CD4-positive, alpha-beta T cell treated with Interleukin-6 at 100 ng/mL for 8 hours (primary cell): ENCODE measurements at places on chromosomes 7 and 10.

GRCh38 chr10:63760034-63760707 is 239.0 kb downstream of the REEP3 start:
- DNase-seq: no peak

DNA sequence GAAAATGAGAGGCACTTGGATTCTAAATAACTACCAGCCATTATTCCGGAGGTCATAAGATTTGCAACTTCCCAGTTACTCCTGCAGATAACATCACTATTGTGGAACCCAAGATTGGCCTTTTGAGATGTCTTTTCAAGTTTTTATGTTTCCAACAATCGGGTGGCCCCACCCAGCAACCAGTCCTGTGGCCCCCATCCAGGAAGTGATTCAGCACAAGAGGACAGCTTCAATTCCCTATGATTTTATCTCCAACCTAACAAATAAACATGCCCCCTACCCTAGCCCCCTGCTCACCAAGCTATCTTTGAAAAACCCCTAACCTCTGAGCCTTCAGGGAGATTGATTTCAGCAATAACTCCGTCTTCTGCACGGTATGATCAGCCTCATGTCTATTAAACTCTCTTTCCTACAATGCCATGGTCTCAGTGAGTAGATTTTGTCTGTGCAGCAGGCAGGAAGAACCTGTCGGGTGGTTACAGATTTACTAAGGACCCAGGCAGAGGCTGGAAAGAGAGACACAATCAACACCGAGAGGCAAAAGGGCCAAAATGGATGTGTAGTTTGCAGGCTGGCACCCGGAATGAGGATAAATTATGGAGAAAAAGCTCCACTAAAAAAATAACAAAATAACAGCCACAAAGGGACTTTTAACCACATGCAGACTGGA is 83.9 kb upstream of the UNC5B start:
- DNase-seq: no peak

GRCh38 chr7:152925412-152926147 is 166.0 kb downstream of the ACTR3B start:
- no peak for DNase-seq

DNA sequence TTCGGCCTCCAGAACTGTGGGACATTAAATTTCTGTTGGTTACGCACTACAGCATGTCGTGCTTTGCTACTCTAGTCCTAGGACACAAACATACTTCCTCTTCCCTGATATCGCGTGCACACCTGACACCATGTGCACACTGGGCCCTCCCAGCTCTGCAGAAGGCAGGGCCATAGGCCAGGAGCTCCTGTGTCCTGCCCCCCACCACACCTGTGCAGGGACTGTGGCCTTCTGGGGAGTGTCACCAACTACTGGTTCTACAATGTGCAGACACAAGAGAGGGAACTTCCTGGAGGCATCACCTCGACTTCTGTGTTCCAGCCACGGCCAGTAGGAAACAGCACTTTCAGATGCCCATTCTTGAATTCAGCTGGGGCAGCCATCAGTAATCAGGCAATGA is 646.4 kb upstream of the MGMT start:
- no peak for DNase-seq

GRCh38 chr10:120761951-120762350 is 89.2 kb upstream of the WDR11 start:
- DNase-seq: no peak

GRCh38 chr7:116206141-116206540 is 4.2 kb upstream of the TES start:
- no peak for DNase-seq

GRCh38 chr10:116893686-116894037 is 44.4 kb downstream of the ENO4 start:
- no peak for DNase-seq

DNA sequence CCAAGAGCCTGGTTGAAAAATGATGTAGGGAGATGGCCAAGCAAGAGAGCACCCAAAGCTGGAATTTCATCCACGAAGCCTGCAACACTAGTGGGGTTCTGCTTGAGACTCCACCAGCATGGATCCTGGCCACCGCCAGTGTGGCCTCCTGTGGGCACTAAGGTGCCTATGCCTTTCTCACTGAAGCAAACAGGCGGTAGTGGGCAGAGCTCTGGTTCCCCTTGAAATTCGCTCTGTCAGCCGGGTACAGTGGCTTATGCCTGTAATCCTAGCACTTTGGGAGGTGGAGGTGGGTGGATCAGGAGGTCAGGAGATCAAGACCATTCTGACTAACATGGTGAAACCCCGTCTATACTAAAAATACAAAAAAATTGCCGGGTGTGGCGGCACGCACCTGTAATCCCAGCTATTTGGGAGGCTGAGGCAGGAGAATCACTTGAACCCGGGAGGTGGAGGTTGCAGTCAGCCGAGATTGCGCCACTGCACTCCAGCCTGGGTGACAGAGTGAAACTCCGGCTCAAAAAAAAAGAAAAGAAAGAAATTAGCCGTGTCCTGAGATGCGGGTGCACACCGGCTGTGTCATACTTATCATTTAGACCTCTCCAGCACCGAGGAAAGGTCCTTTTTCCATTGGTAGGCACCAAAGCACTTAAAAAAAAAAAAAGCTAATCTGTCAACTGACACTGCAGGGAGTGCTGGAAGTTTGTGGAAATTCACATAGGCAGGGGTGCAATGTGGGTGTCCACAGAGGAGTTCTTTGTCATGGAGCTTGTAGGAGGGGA is 28.3 kb downstream of the CCM2 start:
- peak; percentile 20 for DNase-seq

GRCh38 chr7:24980534-24981170 is 674 bp upstream of the OSBPL3 start:
- peak; percentile 38 for DNase-seq
